NT2/D1 (cell line): ENCODE measurements at places on chromosomes 5 and 9.

DNA sequence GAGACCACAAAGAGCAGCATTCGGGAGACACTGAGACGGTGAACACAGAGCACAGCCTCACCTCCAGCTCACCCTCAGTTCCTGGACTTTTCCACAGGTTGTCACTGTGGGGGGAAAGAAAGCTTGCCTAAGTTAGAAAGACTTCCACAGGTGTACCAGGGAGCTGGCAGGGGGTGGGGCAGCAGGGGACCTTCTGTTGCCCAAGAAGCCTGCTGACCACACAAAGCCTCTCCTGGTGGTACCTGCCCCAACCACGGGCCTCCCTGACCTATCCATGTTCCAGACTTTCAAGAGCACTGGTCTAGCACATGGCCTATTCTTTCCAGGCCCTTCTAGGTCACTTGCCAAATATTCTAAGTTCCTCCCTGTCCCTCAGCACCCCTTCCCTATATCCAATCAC, 550.8 kb downstream of the BNC2 start:
- no peak for DNase-seq

GRCh38 chr5:176548967-176549444, at the start of gene CDHR2:
Gene CDHR2, plus strand, starts transcription at chr5:176549342. Its CDS starts 16,011 bp downstream, at chr5:176565353.
- DNase-seq: no peak

- no peak for DNase-seq
Measured at GRCh38 chr5:68803881-68804319, 289.9 kb upstream of the SLC30A5 start.

GRCh38 chr5:11724940-11725339, 179.3 kb downstream of the CTNND2 start:
- no peak for DNase-seq

- DNase-seq: no peak
Measured at GRCh38 chr5:42666869-42667268, 89.7 kb upstream of the CCDC152 start.

DNA sequence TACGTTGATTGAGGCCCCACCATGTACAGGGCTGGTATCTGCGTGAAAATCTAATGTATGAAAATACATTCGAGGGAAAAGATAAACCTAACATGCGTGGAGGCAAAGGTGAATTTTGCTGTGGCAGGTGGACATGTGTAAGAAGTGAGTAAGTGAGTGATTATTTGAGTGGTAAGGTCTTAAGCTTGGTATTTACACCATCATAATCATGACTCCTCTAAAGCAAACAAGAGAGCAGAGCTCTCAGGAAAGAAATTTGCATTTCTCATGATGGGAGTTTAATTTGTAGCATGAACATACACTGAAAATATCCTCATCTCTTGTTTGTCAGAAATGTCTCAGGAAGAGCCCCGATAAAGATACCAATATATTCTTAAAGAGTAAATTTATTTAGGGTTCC, 260.6 kb downstream of the PSAT1 start:
- no peak for DNase-seq

- DNase-seq: no peak
Measured at GRCh38 chr9:108117795-108118194, 628.2 kb upstream of the KLF4 start.

DNA sequence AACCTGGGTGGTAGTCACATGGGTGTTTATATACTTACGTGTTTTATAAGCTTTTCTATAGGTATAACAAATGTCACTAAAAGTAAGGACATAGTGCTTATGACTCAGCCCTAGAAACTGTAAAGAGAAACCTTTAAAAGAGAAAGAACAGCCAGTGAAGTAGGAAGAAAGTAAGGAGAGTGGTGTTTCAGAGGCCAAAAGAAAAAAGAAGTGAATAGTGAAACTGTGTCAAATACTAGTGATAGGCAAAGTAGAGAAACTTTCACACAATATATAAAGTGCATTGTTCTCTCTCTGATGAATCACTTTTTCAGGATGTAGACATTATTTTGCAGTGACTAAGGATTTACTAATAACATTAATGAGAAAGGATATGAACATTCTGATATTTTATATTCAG, 74.2 kb upstream of the SUSD1 start:
- DNase-seq: no peak

DNA sequence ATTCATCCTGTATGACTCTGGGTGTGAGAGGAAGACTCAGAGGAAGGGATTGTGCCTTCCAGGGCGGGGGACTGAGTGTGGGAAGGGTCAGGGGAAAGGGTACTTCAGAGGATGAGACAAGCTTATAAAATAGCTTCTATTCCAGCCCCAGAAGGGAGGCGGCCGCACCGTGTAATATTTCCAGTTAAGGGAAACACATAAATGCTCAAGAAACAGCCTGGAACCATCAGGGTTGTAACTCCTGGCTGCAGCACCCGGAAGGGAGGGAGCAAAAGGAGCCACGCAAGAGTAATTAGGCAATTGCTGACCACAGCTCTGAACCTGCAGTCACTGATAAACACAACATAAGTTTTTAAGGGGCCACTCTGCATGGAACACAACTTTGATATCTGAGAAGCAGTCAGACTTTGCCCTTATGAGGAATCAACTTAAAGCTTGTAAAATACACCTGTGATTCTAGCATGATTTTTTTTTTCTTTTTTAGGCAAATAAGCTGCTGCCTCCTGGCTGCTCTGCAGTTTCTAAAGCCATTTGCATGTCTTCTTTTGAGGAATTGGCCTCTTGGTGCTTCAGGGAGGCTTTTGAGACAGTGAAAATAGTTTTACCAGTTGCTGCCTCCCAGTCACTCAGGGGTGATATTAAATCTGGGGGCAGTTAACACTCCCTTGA, 382.7 kb downstream of the ENC1 start:
- no peak for DNase-seq

GRCh38 chr9:132372177-132373095, 17.6 kb upstream of the SETX start:
- no peak for DNase-seq

DNA sequence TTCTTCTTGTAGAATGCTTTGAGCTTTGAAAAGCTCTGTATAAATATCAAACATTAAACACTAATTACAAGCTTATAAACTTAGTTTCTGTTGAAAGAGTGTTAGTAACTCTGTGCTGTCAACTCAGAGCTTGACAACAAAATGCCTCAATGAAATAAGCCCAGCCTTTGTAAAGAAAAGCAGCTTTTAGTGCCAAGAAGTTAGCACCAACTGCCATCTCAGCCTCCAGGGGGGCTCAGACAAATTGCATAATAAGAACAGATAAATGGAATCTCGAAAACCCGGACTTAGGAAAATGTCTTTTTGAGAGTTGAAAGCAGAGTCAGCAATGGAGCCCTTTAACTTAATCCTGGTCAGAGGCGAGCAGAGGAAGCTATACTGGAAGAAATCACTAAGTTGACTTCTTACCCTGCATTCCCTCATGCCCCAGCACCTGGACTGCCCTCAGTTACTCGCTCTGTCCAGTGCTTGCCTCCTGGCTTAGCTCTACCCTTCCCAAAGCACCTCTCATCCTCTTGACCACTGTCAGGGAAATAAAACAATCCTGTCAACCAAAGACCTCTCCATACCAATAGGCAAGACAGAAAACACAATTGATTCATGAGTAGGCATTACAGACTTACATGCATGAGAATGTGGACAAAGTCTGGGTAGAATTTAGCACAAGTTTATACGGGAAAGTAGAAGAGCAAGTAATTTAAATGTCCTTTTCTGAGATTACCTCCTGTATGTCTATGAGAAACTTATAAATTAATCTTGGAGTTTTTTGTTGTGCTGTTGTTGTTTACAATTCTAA, 352.7 kb downstream of the ZNF608 start:
- DNase-seq: no peak

- no peak for DNase-seq
Measured at GRCh38 chr5:93746406-93747056, 5.1 kb upstream of the POU5F2 start.

DNA sequence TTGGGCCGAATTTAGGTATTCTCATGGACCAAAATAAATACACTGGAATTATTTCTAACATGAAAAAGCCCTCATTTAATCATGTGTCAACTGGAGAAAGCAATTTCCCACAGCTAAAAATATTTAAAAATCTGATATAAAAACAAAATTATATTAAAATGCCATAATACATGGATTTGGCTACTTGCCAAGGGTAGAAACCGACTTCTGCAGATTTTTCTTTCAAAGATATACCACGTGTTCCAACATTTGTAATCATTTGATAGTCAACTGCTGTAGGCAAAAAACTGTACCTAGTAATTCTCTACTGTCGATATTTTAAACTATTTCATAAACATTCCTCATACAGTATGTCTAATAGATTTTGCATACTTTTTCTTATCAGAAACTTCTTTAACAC, 237.6 kb downstream of the FBXL17 start:
- no peak for DNase-seq

DNA sequence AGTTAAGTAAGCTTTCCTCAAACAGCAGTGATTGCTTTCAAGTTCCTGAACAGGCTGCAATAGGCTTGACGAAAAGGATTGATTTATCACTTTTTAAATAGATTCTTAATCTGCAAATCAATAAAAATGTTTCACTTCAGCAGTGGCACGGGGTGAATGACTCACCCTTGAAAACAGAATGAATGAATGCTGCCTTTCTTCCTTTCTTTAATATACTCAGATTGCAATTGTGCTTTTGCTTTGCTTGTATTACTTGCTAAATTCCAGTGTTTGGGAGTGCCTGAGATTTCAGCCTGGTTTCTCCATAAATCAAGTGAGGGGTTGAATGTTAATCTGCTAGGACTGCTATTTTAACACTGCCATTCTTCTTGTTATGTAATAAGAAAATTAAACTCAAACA, 1293.8 kb downstream of the PTPRD start:
- DNase-seq: no peak

DNA sequence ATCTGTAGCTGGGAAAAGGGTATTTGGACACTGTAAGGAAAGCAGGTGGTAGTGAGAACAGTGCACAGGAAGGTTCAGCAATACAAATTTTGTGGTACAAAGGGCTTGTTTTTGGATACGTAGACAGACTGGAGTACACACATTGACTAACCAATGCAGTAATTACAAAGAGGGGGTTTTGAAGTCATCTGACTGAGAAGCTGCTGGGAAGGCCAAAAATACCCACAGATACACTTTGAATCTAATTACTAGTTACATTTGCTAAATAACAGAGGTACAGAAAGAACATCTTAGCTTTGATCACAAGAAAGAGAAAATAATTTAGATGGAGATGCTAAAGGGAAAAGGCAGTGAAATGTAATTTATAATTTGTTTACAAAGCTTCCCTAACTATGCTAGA, 45.9 kb downstream of the PKD2L2 start:
- DNase-seq: no peak

- no peak for DNase-seq
Measured at GRCh38 chr5:50969151-50970031, 303.0 kb downstream of the PARP8 start.

DNA sequence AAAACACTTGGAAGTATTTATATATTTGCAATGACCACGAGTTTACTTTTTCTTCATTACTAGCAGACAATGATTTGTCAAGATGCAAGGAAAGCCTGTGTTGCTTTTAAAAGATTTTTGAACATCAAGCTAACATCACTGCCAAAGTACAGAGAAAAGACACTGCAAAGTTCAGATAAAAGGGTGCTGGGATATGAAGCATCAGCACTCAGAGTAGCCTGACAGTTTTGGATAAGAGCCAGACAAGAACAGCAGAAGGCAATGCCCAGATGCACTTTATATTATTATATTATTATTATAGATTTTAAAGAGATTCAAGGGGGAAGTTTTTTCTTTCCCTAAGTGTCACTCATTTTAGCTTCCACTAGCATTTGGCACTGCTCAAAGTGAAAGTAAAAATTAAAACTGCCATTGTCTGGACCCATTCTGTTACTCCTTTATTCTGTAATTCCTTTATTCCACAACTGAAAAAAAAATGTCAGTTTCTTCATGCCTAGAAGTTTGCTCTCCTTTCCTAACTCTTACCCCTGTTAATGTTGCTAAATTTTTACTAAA, 240.6 kb downstream of the EFNA5 start:
- DNase-seq: no peak

DNA sequence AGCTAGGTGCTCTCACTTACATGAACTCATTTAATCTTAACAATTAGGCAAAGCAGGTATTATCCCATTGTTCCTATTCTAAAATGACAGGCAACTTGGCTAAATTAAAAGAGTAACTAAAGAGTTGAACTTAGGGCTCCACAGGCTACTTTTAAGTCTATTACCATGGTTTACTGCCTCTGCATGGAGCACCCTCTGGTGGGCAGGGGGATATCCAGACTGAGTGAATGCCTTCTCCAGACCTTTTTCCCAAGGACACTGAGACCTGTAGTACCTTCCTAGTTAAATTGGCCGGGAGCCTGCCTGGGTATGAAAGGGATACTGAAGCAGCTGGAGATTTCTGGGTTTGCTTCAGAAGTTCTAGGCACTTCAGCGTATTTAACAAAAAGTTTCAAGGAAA, 238.1 kb downstream of the ELAVL2 start:
- no peak for DNase-seq

DNA sequence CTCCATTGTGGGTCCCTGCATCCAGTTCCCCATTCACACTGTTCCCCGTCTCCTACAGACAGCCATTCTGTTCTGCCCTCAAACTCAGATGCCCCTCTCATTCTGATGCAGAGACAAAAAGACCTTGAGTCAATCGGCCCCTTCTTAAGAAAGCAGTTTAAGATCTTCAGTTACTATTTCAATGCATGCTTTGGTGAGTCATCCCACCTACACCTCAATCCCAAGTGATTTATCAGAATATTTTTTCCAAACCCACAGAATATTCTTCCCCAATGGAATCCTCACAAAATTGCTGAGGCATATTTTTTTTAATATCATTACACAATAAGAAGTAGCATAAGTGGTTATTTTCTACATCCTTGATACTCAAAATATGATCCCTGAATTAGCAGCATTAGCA, 92.4 kb upstream of the SLC1A1 start:
- no peak for DNase-seq

DNA sequence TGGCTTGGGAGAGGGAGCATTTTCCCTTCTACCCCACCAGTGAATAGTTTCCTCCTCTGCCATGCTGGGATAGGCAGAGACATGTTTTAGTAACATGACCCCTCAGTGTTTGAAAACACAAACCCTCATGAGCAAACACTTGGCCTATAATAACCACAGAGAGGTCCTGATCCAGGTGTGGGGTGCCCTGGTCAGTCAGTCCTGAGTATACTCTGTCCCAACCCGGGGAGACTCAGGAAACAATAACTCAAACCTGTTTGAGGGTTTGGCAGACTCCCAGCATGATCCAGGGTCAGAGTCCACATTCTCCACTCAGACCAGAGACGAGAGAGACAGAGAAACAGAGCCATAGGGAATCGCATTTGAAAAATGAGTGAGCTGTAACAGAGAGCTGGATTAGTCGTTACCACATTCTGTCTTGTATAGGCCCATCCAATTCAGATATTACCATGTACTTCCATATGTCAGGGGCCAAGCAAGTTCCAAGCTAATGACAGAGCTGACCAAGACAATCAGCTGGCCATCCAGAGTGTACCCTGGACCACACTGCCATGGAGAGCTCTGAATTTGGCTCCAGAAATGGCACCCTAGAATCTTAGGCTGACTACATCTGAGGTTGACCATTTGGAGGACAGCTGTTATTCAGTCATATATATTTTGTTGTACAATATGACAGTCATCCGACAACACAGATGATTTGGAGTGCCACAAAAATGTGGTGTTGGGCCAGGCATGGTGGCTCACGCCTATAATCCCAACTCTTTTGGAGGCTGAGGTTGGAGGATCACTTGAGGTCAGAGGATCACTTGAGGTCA, 4.2 kb upstream of the CA9 start:
- DNase-seq: no peak

GRCh38 chr9:129757045-129757444, 4.2 kb upstream of the PTGES start:
- DNase-seq: no peak
